Central memory CD4-positive, alpha-beta T cell (primary cell): ENCODE measurements at places on chromosomes 11 and 22.
A peak's percentile ranks its signal among the peaks of the same experiment; 100 is the strongest.

DNA sequence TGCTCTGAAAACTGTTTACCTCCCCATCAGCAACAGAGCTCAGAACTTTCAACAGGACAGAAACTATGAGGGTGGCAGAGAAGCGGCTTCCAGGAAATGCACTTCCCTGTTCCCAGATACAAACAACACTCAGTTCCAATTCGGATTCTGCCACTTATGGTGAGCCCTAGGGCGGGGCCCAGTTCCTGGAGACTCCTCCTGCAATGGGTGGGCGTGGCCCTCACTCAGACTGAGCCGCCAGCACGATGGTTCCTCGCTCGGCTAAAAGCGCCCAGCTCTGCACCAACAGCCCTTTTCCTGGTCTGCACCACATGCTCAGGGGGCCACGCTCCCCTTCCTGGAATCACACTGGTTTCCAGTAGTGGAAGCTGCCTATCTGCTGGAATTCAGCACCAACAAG lies 314.1 kb downstream of the CTTN start:
- DNase-seq, result no peak

DNA sequence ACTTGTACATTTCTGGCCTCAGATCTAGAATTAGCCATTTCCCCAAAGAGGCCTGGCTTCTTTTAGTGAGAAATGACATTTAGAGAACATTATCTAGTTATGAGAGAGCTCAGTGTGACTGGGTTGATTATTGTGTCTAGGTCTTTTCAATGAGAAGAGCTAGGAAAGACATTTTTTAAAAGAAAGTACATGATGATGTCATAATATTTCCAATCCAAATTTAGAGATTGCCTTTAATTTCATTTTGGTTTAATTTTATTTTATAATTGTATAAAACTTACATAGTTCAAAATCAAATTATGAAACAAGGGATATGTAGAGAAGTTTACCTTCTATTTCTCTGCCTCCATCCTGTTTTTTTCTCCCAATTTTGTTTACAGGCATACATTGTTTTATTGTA lies 354.9 kb downstream of the TMEM135 start:
- DNase-seq, result no peak

- no peak for DNase-seq
These were observed 36.0 kb downstream of the FAM83F start for GRCh38 chr22:40030758-40031095.

DNA sequence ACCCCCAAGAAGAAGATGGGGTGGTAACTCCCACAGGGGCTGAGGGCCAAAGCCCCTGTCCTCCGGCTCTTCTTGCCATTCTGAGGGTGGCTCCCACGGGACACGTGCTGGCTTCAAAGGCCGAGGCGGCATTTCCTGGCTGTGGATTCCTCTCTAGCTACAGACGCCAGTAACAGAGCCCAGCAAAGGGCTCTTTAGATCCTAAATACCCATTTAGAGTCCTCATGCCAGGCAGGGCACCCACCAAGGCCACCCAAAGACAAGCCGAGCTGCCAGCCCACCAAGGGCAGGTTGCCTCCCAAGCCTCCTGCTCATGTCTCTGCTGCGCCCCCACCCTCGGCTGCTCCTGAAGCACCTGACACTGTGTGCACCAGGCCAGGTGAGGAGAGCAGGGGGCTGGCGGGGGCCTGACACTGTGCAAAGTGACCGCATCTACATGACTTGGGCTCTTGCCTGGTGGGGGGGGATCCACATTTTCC lies 5.7 kb downstream of the LRFN4 start:
- no peak for DNase-seq

DNA sequence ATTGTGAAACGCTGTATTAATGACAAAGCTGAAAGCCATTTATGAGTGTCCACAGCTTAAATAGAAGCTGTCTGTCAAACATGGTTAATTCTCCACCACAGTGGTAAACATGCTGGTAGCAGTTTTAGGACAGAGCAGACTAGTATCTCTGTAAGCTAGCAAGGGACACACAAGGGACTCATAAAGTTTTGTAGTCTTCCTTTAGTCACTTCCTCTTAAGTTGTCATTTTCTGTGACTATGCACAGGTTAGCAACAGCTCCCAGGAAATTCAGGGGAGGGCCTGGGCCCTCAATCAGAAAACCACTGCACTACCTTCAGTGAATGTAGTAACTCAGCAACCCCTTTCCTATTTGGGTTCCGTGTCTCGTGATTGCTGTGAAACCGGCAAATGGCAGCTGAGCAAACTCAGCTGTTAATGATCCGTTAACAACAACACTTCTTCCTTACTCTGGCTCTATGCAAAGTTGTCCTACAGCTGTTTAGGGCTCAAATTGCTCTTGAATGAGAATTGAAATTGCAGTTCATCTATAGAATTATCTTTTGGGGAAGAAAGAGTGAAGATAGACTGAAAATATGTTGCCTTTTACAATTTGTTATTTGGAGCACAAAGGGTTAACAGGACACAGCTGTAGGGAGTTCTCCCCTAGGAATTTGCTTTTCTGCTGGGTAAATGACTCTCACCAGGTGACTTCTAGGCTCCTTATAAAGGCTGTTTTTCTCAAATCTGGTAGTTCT lies at the start of gene MMP26:
TSS of gene MMP26 (plus strand) at position 731 of the 736 bp plus-strand sequence.
- DNase-seq, result no peak

DNA sequence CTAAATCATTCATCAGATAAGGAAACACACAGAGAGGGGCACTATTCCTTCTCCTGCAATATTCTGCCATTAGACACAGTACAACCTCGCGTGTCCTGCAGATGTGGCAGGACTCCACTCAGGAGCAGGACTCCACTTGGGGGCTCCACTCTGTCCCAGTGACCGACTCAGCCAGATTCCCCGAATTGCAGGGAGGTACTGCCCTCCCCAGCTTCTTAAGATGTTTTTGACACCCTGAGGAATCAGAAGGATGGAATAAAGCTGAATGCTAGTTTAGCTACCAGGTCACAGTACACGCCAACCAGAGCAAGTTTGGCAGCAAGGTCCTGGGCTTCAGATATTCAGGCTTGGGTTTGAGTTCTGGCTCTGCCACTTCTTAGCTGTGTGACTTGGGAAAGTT lies 99.3 kb upstream of the USP47 start:
- DNase-seq, result no peak

DNA sequence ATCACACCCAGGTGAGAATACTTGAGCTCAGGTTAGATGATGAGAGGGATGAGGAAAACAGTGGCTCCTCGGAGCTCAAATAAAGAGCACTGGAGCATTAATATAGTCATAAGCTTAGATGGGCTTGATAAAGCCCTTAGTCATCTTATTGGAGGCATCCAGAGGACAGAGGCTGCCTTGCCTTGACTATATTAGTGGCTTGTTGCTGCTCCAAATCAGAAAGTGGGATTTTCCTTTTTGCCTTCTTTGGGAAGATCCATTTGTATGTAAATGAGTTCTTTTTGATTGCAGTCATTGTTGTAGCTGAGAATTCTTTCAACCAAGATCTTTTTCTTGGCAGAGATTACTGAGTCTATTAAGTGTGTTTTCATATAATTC lies 18.9 kb downstream of the ADM start:
- DNase-seq, result no peak

- no peak for DNase-seq
These were observed 1024.3 kb downstream of the TBC1D22A start for GRCh38 chr22:47786650-47787290.

DNA sequence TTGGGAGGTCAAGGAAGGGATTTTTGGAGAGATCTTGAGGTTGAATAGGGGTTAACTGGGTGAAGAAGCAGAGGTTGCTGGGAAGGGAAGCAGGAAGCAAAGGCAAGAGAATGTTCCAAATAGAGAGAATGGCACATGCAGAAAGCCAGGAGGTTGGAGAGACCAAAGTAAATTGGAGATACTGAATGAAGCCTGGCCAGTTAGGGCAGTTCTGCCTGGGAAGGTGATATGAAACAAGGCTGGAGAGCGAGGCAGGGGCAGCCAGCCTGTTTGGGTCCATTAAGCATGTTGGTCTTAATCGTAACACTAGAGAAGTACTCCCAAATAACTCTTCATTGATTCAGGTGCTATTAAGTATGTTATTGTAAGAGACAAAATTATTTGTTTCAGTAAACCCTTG lies 48.2 kb downstream of the ZNF143 start:
- no peak for DNase-seq

- no peak for DNase-seq
These were observed 708.9 kb upstream of the CCDC179 start for GRCh38 chr11:23569134-23569533.

GRCh38 chr11:313787-314553 lies at the start of gene IFITM1:
TSS of gene IFITM1 (plus strand) at chr11:314040. CDS start at chr11:314171, 131 bp downstream.
- peak; percentile 74 for DNase-seq

DNA sequence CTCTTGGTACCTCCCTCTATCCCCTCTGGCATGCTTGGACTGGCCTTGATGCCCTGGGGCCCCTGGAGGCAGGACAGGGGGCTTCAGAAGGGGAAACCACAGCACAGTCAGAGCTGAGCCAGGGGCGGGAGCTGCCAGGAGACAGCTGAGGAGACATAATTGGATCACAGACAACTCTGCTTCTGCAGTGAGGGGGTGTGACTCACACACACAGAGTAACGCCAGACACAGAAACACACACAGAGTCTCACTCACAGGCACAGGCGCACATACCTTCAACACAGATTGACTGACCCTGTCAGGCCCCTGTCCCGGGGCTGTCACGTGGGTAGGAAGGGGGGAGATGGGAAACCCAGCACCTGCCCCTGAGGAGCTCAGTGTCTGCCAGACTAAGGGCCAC lies 20.6 kb downstream of the STARD10 start:
- DNase-seq, result no peak

- DNase-seq, result no peak
These were observed 29.8 kb downstream of the CHORDC1 start for GRCh38 chr11:90192869-90193582.

GRCh38 chr11:131940126-131940525 lies 569.7 kb downstream of the NTM start:
- DNase-seq, result no peak

DNA sequence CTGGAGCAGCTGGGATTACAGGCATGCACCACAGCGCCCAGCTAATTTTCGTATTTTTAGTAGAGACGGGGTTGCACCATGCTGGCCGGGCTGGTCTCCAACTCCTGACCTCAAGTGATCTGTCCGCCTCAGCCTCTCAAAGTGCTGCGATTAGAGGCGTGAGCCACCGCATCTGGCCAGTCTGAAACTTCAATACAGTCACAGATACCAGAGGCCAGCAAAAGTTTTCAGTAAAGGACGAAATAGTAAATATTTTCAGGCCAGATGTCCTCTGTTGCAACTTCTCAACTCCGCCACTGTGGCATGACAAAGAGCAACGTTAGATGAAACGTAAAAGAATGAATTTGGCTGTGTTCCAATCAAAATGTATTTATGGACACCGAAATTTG lies 403.6 kb downstream of the MN1 start:
- no peak for DNase-seq

GRCh38 chr11:126696982-126697381 lies 303.6 kb downstream of the KIRREL3 start:
- DNase-seq, result no peak

DNA sequence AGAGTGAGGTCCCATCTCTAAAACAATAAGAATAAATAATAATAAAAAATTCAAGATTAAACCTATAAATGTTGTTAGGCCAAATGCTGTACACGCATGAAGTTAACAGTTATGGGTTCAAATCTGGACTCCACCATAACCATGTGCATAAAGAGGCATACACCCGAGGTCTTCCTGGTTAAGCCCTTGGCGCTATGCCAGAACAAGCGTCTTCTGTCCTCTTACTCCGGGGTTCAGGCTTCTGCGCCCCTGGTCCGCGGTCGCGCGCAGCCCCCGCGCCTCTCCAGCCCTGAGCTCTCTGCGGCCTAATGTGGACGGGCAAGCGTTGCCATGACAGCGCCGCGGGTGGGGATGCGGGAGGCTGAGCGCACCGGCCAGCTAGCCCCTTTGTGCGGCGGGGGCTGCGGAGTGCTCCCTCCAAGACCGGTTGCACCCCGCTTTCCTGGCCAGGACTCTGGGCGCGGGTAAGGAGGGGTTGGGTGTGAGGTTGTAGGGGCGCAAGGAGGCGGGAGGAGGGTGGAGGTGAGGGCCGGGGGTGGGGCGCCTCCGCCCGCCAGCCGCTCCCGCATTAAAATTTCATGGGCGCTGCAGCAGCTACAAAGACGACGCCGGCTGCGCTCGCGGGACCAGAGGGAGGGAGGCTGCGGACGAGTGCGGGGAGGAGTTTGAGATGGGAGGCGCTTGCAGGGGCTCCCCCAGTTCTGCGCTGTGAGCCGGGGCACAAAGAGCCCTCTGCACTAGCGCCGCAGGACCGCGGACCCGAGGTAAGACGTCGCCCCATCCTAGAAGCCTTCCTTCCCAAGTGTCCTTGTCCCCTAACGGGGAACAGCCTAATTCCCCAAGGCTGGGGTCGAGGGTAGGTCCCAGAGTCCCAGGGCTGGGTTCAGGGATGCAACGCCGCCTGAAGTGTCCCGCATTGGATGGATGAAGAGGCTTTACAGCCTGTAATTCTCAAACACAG lies at the start of gene MIAT:
TSS of gene MIAT (plus strand) at position 698 of the 961 bp plus-strand sequence.
- DNase-seq, result peak; percentile 63

- DNase-seq, result peak; percentile 52
These were observed 519 bp upstream of the ART5 start for GRCh38 chr11:3642071-3642951.

DNA sequence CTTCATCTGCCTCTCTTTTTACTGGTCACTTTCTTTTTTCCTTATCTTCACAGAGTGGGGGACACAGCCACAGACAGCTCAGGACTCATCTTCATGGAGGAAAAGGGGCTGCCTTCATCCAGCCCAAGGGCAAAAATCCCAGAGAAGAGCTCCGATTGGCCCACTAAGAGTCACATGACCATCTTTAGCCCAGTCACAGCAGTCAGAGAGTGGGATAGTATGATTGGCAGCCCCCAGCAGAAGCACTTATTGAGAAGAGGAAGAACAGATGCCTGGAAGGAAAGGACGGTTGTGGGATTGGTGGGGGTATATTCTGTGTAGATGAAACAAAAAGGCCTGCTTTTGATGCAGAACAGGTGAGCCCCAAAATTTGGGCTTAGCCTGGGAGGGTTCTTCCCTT lies 77.8 kb downstream of the MN1 start:
- no peak for DNase-seq

GRCh38 chr11:104148074-104148473 lies 15.9 kb downstream of the PDGFD start:
- no peak for DNase-seq

DNA sequence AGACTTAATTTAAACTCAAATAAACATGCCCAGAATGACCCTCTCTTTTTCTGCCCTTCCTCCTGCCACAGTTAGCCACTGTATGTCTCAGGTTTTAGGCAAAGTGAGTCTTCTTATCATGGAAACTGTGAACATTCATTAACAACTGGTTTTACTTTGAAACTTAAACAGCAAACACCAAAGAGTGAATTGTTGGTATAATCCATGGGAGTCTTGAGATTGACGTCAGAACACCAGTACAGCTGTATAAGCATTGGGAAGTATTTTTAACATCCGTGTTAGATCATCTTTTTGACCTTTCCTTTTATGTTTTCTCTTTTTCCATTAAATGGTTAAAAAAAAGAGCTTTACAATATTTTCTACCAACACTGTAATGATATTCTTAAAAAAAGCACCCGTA lies 38.9 kb downstream of the ARHGEF12 start:
- DNase-seq, result no peak
